NCI-H1436 treated with DMSO at 0.1 percent for 48 hours (cell line): ENCODE measurements at places on chromosomes 12 and 14.

DNA sequence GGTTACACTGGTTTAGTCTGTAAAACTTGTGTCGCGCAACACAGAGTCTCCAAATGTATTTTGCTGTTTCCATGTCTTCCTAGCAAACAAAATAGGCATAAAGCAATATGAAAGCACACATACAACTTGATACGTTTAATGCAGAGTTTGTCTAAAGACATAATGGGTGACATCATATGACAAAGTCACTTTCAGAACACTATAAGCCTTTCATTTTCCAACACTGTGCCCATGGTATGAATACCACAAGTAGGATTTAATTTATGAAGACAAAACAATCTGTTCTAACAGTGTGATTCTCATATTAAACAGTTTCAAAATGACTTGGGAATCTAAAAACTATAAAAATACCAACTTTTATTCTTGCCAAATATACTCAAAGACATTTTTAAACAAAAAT lies 58.4 kb downstream of the PTPN21 start:
- DNase-seq: no peak

GRCh38 chr14:36973806-36974442 lies 198.5 kb downstream of the SLC25A21 start:
- DNase-seq: no peak

GRCh38 chr12:88546226-88546625 lies 34.0 kb downstream of the KITLG start:
- DNase-seq: no peak

DNA sequence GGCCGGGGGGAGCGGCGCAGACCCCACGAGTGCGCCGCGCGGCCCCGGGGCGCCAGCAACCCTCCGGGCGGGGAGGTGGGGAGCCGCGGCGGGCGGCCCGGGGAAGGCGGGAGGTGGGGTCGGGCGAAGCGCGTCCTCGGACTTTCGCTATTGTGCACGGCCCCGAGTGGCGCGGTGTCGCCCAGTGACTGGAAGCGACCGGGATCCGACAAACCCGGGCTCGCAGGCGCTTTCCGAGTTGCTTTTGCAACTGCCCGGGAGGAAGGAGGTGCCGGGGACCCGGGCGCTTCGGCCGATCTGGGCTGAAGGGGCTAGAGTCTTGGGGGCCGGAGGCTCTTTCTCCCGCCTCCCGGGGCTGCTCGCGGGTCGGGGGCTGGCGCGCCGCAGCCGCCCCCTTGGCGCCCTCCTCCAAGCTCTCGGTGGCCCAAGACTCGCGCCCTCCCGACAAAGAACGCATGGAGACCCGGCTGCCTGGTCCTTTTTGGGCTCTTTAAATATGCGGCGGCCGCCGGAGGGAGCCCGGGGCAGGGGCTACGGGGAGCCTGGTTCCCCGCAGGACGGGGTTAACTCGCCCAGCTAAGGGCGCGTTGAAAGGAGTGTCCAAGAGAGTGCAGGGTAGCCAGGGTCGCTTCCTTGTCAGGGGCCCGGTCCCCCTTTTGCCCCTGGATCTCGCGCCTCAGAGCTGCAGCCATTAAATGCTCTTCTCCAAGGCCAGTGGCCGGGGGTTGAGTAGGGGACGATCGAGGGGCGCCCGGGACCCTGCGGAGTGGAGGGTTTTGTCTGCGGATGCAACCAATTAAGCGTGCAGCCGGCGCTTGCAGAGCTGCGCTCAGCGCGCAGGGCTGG lies 1.4 kb downstream of the HMGA2 start:
- DNase-seq: no peak

DNA sequence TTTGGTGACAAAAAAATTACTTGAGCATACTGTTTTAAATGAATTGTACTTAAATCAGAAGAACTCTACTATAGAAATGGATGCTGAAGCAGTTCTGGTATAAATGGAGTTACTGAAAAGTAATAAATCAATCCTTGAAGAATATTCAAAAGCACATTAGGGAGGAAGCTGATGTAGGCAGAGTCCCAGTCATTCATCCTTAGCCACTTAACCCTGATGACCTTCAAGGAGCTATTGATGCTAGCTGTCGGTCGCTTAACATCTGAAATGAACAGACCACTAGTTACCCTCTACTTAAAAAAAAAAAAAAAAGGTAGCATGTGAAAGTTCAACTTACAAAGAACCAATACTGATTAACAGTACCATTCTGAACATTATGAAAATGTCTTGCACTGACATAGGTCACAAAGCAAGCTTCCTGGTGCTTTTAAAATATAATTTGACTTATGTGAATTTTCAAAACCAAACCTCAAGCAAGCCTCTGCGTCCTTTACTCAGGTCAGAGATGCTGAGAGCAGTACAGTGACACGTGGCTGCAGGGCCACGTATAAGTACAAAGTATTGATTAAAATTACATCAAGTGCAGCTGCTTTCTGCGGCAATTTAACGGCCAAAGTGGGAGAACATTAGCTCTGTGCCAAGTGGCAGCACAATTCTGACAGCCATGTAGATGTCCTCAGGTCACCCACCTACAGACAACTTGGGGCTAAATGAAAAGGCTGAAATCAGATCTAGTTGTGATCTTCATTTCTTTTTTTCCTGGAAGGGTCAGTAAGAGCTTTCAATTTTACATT lies 18.1 kb downstream of the PPM1H start:
- DNase-seq: no peak

GRCh38 chr12:2614341-2614740 lies 180.4 kb upstream of the FKBP4 start:
- DNase-seq: no peak
